ENCODE measurements at places on chromosomes 5 and 9.
A peak's percentile ranks its signal among the peaks of the same experiment; 100 is the strongest.

- DNase-seq, result peak; percentile 78
Observed at GRCh38 chr5:171484460-171484899, 65.0 kb downstream of the FGF18 start.

GRCh38 chr5:178546675-178547033 lies 43.5 kb downstream of the COL23A1 start:
- DNase-seq, result no peak

GRCh38 chr9:116083837-116084236 lies 69.8 kb upstream of the PAPPA start:
- no peak for DNase-seq

GRCh38 chr5:136525597-136525996 lies 160.3 kb upstream of the TRPC7 start:
- DNase-seq, result no peak
